ENCODE measurements at places on chromosomes 5 and 9.
A peak's percentile ranks its signal among the peaks of the same experiment; 100 is the strongest.

DNA sequence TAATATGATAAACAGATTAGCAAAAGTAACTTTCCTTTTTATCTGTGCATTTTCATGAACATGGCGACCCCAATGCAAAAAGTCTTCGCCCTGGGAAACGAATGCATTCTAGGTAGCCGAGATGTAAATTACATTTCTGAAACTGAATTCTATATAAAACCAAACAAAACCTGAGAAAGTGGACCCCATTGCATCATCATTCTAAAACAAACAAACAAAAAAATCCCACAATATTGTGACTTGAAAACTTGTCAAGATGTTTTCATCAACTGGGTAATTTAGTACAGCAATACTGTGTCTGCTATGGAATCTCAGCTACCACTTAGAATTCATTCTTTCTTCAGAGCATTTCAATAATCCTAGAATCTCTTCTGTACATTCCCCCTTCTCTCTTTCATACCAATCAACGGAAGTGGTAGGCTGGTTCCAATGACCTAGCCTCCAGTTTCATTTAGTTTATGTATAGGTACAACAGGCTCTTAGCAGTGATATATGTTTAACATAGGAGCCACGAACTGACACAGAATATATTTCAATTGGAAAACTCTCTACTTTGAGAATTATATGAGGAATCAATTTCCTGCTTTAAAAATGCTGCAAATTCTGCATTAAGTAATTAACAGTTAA lies 85.6 kb downstream of the FBXW11 start:
- DNase-seq = no peak

DNA sequence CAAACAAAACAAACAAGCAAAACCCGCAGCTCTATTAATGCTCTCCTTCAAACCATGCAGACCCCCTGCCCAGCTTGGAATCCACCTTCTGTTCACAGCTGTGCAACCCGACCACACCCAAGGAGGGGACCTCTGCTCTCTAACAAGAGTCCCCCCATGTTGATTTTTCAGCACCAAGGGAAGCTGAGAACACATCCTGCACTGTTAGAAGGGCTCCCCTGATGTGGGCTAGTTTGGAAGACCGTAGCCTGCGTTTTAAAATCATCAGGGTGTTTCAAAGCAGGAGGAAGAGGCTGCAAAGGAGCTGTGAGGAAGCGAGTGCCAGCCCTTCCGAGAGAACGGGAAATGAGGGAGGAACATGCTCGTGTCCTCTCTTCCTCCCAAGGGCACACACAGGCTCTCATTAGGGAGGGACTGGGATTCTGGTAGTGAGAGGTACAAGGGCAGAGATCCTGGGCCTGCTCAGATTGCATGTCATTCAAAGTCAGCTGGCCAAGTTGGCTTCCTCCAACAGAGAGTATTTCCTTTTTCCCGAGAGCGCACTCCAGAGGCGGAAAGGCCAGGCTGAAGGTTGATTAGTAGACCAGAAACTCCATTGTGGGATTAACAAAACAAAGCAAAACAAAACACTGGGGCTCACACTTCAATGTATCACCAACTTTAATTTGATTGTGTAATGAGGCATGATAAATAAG lies 185.9 kb downstream of the SEMA6A start:
- no peak for DNase-seq

- no peak for DNase-seq
Observed at GRCh38 chr5:14388741-14389140, 192.9 kb upstream of the OTULINL start.

GRCh38 chr5:163695830-163696578 lies 190.6 kb downstream of the MAT2B start:
- DNase-seq = peak; percentile 43

GRCh38 chr5:139707445-139708003 lies 59.4 kb downstream of the CXXC5 start:
- DNase-seq = no peak

GRCh38 chr9:103713631-103714030 lies 380.5 kb upstream of the SMC2 start:
- no peak for DNase-seq

DNA sequence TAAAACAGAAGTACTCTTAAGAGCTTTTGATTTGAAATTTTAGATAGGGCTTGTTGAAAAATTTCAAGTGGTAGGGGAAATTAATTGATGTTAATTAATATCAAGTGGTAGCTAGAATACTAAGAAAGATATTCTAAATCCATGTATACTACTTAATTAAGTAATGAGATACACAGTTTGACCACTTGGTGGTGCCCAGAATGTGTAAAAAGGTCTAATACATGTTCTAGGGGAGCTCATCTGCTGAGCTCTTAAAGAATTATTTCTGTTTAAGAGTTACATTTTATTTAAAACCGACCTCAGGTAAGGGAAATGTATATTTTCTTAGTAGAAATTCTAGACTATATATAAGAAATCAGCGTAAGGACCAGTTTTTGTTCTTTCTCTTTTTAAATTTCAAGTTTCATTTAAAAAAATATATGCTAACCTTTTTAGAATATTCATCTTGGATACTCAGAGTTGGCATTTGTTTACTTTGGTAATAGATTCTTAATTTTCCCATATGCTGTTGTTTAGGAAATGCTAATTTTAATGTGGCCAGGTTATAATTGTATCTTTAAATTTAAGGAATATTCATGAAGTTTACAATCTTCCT lies 61.5 kb downstream of the LNPEP start:
- peak; percentile 14 for DNase-seq

GRCh38 chr9:123099548-123099947 lies 66.1 kb downstream of the GPR21 start:
- DNase-seq = no peak

DNA sequence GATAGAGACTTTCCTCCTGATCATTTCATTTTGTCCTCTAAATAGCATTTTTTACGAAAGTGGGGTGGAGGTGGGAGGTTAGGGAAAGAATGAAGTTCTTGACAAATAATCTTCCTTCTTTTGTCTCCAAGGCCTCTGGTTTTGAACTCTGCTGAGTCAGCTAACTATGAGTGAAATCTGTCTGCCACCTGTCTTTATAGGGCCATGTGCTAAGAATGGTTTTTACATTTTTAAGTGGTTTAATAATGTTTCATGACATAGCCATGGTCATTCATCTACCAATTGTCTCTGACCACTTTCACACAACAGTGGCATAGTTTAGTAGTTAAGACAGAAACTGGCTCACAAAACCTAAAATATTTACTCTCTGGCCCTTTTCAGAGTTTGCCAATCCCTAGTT lies 7.6 kb downstream of the MAN2A1 start:
- no peak for DNase-seq

DNA sequence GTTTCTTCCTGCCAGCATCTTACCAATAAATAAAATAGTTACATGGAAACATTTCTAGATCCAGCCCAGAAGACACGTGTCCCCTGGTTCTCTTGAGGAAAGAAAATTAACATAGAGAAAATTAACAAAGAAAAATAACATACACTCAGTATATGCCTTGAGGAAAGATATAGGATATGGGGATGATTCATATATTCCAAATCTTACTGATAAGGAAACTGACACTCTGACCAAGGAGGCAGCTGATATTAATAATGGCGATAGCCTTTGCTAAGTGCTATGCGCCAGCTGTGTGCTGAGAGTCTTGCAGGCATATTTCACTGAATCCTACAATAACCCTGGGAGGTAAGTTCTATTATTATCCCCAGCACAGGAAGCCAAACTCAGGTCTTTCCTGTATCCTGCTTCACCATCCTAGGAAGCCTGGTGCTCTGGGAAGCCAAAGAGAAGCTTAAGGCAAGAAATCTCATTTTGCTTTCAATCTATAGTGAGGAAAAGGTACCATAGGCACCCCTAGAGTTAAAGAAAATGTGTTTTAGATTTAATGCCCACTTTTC lies 302.7 kb upstream of the NREP start:
- no peak for DNase-seq

DNA sequence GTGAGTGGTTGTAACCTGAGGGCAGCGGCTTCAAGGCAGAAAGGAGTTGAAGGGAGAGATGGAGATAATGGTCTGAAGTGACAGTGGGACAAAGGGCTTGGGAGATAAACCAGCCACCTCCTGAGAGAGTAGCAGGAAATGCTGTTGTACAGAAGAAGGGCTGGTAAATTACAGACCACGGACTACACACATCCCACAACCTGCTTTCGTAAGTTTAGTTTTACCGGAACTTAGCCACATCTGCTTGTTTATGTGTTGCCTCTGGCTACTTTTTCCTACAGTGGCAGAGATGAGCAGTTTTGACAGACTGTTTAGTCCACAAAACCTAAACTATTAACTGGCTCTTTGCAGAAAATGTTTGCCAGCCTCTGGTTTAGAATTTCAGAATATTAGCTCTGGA lies 269.5 kb downstream of the ARHGEF28 start:
- DNase-seq = no peak

DNA sequence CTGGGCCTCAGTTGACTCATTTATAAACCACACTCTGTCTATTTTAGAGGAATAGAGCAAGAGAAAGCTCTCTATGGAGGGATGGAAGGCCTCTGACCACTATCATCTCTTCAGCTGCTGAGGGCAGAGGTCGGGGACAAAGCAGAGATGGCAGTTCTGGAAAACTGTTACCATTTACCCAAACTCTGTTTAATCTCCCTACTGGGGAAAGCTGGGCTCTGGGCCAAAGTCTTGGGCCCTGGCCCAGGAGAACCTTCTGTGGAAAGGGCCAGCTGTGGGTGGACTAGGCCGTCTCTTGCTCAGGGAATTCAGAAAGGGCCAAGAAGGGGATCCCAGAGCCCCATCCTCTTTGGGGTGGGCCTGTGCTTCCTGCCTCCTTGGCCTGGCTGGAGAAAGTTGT lies 100.0 kb downstream of the PSD2 start:
- DNase-seq = no peak

- no peak for DNase-seq
Observed at GRCh38 chr5:133723126-133723525, 110.8 kb upstream of the FSTL4 start.

GRCh38 chr5:105581988-105582690 lies 2019.5 kb upstream of the NUDT12 start:
- no peak for DNase-seq

- no peak for DNase-seq
Observed at GRCh38 chr9:88498880-88499279, 36.1 kb upstream of the NXNL2 start.

- DNase-seq = no peak
Observed at GRCh38 chr5:5739490-5739945, 317.0 kb downstream of the ICE1 start.

GRCh38 chr9:31601666-31602065 lies 782.8 kb upstream of the ACO1 start:
- no peak for DNase-seq

GRCh38 chr9:18688581-18689565 lies 214.9 kb downstream of the ADAMTSL1 start:
- no peak for DNase-seq
